Stimulated activated CD8-positive, alpha-beta memory T cell treated with anti-CD3 and anti-CD28 coated beads, Interleukin-4, amount 100 ng/mL, for 4 hours (primary cell): ENCODE measurements at places on chromosomes 1 and 21.

- DNase-seq: no peak
Measured at GRCh38 chr1:214678386-214678785, 75.4 kb downstream of the CENPF start.

DNA sequence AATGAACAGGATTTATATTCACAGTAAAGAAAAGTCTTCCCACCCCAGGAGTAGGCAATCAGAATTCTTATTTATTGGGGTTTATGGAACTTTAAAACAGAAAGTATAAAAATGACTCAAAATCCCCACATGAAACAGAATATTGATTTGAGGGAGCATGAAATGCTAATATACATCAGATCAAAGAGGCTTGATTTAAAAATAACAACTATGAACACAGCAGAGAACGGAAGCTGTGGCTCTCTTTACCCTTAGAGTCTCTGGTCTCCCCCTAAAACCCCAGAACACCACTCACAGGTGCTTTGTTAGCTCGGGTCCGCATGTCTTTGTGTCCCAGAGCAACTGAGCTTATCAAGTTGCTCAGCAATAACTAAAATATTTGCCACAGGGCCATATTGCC is 31.2 kb upstream of the FASLG start:
- no peak for DNase-seq

DNA sequence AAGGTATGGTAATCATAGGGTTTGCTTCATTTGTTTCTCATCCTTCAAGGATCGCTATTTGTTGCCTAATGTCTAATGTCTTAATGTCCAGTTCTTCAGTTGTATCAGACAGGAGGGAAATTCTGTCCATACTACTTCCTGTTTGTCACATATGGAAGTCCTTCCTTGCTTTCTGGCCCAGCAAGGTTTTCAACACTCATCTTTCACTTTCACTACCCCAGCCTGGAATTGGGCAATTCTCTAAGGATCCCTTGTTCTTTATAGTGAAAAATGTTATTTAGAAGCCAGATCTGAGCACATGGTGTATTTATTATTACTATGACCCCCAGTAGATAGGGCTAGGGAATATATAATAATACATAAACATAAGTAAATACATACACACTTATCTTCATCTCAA is 50.6 kb upstream of the SLC35A3 start:
- DNase-seq: no peak

- no peak for DNase-seq
Measured at GRCh38 chr1:47679301-47679791, 241.5 kb downstream of the FOXD2 start.

- DNase-seq: no peak
Measured at GRCh38 chr1:64295561-64295960, 92.1 kb downstream of the UBE2U start.

DNA sequence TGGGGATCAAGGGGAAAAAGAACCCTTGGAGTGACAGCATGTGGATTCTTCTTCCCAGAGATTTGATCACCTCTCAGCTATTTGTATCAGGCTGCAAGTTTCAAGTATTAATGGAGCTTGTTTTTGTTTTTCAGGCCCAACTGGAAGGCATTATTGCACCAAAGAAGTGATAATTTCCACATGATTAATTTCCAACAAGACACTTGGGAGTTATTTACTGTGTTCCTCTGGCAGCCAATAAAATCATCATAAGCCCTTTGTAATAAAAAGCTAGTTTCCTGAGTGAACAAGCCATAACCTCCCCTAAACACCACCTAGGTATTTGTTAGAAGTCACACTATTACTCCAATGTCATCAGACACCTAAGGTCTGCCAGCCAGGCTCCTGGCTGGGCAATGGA is 8.2 kb downstream of the DNALI1 start:
- DNase-seq: no peak

DNA sequence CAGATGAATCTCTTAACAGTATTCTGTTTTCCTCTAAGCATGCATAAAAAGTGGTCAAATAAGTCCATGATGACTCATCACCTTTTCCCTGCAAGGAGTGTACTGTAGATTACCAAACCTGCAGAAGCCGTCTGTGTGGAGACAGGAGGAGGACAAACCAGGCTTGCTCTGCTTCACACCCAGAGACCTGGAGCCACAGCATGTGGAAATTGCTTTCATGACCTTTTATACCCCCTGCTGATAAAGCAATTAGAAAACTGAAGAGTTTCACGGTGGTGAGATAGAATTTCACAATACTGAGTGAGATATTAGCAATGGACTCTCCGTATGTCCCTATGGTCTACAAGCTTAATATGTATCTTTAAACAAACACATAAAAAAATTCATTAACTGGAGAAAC is 9.4 kb downstream of the CORT start:
- no peak for DNase-seq

GRCh38 chr1:86202552-86203340 is 46.2 kb upstream of the COL24A1 start:
- DNase-seq: no peak

- DNase-seq: no peak
Measured at GRCh38 chr21:42094811-42095210, 23.7 kb downstream of the UMODL1 start.

GRCh38 chr1:198620951-198621824 is 17.7 kb upstream of the PTPRC start:
- DNase-seq: peak; percentile 46
